Activated naive CD4-positive, alpha-beta T cell (primary cell): ENCODE measurements at places on chromosomes 3 and 15.

DNA sequence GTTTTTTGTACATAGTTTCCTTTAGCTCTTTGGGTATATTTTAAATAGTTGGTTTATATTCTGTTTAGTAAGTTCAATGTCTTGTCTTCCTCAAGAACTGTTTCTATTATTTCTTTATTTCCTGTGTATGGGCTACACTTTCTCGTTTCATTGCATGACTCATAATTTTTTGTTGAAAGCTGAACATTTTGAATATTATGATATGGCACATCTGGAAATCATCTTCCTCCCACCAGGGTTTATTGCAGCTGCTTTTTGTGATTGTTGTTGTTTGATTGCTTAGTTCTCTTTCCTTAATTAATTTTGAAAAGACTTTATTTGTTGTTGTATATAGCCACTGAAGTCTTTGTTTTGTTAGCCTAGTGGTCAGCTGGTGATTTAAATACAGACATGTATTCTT, 43.8 kb downstream of the LSM3 start:
- no peak for DNase-seq

DNA sequence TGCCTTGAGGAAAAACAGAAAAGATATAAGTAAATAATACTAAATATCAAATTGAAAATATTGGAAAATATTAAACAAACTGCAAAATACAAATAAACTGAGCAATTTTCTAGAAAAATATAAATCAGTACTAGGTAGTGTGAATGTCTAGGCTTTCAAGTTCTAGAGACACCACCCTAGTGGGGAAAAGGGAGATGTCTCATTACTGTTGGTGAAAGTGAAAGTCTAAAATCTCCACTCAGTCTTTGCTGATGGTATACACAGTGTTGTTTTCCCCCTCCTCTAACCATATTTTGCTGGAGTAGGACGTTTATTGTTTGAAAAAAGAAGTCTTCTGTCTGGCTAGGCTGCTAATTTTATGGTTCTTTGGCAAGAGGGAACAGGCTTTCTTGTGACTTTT, 1368.9 kb downstream of the OTOL1 start:
- no peak for DNase-seq

DNA sequence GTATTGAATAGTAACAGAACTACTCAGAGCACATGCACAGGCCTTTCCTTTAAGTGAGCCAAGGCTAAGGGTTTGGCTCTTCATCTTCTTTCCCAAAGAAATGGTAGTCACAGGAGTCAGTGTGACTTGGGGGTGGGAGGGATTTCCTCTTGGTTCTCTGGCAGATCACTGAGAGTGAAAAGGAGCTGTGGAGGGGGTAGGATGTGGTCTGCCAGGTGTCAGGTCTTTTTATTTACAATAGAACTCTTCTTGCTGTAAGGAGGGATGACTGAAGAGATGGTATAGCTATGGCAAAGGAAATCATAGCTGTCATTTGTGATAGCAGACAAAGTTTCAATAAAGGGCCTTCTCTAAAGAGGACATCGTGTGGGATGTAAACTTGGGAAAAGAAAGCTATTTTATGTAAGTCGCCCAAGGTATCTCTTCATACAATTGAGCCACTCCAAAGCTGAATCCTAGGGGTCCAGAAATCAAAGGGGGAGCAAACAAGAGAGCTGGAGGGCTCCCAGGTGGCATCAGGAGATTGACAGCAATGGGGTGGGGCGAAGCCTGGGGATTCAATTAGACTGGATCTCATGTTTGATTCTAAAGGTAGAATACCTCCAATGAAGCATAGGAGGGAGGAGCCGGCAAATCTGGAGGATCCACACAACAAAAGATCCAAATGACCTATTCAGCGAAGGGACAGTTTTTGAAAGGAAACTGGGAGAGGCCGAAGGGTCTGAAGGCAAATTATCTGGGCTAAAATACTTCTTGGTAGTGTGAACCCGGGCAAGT, 20.0 kb upstream of the CHD2 start:
- DNase-seq = no peak

DNA sequence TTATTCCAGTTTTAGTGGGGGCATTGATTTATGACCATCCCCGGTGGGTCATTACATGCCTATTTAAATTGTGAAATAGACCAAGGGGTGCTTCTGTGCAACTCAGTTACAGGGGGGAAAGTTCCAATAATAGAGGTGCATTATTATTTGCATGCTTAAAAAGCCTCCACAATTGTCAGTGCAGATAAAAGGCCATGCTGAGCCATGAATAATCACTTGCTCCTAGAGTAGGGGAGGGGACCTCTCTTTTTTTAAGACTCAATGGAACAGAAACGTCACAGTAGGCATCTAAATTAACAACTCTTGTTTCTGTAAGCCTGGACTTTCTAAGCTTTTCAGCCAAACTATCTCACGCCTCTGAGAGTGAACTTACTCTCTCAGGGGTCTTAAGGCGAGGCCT, 66.5 kb upstream of the CMTM7 start:
- no peak for DNase-seq

- no peak for DNase-seq
These were observed 505.3 kb upstream of the PPP2R3A start for GRCh38 chr3:135460273-135460672.

DNA sequence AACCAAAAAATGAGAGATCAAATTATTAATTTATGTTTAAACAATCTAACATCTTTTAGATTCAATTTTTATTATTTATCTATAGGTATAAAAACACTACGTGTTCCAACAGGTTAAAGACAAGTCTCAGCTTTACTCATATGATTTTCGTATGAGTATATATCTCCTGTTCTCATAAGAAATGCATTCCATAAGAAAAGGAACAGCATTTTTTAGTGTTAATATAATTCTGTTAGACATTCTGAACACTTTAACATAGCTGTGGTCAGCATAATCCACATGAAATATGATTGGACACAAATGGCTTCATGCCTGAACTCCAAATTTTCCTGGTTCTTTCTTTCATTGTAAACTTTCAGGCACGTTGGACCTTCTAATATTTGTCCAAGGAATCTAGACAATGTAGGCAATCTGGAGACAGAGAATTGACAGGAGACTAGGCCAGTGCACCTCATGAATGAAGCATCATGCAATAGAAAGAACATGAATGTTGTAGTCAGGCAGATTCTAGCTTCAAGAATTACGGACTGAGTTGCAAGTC, 1122.0 kb upstream of the ALCAM start:
- no peak for DNase-seq

GRCh38 chr3:64271631-64272030, 46.4 kb upstream of the PRICKLE2 start:
- DNase-seq = no peak

DNA sequence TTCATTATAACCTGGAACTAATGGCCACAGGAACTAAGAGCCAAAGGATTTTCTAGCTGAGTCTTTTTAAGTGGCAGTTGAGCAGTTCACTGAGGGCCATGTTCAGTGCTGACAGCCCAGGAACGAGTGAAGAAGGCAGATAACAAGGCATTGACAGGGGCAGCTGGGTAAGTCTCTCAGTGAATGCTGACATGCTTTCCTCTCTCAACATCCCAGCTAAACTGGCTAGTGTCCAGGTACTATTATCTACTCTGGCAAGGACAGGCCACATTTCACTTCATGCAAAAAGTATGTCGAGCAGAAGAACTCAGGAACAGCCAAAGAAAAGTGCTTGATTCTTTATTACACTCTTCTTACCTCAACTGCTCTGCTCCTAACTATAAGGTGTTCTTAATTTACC, 515.9 kb downstream of the NLGN1 start:
- DNase-seq = no peak

- no peak for DNase-seq
These were observed 100.3 kb downstream of the SMAD6 start for GRCh38 chr15:66802025-66803001.

- no peak for DNase-seq
These were observed 35.5 kb downstream of the UBE2E2 start for GRCh38 chr3:23238578-23238977.
